ENCODE measurements at places on chromosomes 3 and 15.

DNA sequence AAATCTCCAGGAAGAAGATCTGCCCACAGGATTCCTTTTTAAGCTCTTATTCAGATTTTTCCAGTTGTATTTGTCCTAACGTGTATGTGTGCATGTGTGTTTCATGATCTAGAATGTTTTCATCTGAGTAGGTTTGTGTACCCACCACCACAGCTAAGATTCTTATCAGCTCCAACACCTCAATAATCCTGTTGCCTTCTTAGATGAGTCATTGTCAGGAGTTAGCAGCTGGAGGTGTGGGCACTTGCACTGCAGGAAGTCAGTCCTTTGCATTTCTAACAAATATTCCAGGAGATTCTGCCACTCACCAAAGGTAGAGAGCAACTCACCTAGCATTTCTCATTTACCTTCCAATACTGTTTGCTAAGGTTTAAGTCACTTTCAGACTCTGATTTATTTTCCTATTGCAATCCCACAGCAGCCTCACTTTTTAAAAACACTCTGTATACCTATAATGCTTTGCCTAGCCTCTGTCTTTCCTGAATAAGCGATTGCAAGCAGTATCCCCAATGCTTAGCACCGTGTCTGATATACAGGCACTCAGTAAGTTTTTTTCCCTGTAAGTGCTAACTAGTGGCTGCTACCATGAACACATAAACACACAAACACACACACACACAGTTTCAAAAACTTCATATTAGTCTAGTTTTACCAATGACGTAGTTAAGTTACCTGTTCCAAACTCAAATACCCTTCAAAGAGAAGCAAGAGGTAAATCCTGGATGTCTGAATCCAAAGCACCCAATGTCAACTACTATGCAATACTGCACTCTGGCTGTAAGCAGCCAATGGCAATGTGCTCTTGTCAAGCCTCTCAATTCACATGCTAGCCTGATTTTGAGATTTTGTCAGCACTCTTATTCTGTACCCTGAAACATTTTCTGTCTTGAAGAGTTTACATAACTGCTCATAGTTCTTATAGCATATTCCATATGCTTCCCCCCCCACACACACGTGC, 713.5 kb upstream of the LMCD1 start:
- no peak for DNase-seq

DNA sequence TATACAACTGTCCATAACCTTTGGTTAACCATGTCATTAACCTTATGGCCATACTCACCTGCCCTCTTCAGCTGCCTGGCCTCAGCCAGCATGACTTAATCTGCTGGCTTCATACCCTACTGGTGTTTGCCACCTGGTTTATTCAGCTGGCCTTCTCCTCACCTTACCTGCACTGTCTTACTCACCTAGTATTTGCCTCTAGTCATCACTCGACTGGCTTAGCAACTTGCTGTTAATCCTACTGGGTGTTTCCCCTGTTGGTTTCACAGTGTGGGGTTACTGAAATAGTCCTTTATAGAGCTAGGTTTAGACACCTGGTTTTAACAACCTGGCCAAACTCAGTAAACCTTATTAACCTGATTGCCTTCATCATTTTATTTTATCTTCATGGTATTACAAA, 96.4 kb downstream of the IL12A start:
- no peak for DNase-seq

GRCh38 chr15:33066584-33066983, 127.9 kb downstream of the FMN1 start:
- no peak for DNase-seq

DNA sequence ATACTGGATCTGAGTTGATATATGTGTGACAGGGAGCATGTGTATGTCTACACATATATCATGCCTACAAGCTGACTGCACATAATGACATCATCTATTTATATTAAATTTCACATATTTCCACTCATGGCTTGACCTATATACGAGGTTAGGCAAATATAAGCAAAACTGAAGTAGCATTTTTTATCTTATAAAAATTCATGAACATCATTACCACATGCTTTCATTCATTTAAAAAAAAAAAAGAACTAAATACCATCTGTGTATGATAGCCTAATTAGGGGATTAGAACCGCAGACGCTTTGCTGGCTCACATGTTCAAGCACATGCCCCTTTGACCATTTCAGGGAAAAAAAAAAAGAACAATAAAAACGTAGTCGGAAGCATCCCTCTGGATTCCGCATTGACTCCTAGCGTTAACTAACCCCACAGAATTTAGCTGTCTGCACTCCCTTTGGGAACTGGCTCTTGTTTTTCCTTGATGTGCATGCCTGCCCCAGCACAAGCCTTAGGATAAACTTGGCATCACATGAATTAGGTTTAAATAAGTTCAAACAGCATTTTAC, 888.4 kb downstream of the ROBO1 start:
- DNase-seq: no peak

GRCh38 chr3:146468671-146469149, 651 bp downstream of the PLSCR2 start:
- no peak for DNase-seq

DNA sequence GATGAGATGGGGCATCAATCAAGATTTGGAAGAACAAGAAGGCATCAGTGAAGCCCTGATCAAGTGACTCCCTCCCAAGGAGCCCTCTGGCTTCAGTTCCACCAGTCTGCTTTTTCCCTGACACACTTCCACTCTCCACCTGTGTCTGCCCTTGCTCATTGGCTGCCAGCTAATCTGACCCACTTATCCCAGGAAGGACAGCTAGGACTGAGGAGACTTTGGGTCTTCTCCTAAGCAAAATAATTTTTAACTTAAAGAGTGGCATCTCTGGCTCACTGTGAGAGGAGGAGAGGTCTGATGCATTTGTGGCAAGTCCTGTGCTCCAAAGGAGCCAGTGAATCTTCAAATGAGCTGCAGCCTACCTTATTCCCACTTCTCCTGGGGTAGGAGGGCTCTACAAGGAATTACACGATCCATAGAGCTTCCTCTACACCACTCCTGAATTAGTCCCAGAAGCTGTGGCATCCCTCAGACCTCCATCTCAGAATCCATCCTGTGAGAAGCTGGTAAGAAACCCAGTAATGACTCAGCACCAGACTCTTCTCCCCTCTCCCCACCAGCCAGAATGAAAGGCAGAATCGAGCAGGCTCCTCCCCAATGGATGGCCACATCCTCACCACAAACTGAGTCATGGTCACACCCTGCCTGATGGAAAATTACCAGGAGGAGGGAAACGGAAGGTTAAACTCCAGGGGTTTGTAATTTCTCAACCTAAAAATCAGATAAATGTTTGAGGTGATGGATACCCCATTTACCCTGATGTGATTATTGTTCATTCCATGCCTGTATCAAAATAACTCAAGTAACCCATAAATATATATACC, 6.3 kb upstream of the PKM start:
- DNase-seq: peak; percentile 87

DNA sequence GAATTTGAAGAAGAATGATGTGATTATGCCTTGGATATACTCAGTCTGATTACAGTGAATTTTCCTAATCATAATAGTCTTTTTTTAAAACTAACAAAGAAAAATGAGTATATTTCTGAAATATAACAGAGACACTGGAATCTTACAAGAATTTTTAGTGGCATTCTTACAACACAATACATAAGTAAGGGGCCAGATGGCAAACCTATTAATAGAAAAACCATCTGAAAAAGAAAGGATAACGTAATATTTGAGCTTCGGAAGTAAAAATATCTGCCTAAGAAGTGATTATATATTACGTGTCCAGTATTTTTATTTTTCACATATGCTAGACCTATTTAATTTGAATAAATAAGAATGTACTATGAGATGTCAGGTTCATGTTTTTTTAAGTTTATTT, 452.8 kb downstream of the NAALADL2 start:
- DNase-seq: no peak

GRCh38 chr3:171286580-171287249, 173.5 kb downstream of the TNIK start:
- no peak for DNase-seq

DNA sequence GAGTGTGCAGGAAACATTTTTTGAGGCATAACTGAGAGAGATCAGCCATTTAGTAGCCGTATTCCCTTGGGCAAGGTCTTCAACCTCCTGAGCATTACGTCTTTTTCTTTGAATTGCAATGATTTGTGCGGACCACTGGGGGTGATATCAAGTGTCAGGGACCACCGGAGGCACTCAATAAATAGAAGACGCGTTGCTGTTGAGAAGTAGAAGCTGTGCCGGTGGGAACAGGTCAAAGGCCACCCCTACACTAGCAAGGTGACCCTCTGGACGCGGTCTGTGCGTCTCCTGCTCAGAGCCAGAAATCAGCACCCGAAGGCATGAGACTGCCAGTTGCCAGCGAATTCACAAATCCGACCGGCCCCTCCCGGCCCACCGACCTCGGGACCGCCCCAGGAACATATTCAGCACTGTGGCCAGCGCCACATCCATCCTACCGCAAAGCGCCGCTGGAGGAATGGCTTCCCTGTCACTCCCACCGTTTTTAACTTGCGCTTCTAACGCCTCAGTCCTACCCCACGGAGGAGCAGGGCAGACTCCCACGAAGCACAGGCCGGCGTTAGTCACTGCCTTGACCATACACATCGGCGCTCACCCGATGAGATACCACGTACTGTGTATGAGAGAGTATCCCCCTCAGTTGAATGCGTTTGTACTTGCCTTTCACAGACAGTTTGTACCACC, 1.4 kb upstream of the GHSR start:
- no peak for DNase-seq

DNA sequence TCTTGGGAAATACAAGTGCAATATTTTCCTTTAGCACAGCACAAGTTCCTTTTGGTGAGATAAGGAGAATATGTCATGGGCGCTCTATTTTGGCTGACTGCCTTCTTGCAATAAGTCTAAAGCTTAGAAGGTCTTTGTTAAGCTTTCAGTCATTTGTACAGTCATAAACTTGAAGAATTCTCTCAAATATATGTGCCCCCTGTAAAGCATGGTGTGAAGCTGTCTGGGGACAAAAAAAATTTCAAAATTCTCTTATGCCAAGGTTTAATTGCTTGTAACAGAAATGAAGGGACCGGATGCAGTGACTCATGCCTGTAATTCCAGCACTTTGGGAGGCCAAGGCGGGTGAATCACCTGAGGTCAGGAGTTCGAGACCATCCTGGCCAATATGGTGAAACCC, 21.7 kb upstream of the ARID3B start:
- no peak for DNase-seq

GRCh38 chr3:60323651-60324050, 927.6 kb downstream of the FHIT start:
- DNase-seq: no peak

DNA sequence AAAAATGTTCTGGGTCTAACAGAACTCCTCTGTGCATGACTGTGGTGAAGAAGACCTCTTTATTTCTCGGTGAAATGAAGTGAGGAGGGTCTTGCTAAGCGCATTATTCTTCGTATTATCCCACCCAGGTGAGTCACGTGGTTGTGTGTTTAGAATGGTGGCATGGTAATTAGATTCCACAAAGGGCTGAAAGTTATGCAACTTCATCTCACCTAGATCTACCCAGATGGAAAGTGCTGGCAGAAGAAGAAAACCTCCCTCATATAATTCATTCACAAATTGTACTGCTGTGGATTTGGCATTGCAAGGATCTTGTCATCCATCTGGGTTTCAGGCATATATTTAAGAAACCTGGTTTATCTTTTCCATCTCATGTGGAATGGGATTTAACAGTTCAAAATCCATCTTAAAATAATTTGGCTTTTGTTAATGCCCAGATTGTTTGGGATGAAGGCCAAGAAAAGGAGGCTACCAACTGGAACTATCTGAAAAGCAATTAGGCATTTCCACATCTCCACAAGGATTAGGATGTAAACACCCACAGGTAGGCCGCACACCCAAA, 175.3 kb downstream of the PLCL2 start:
- no peak for DNase-seq

DNA sequence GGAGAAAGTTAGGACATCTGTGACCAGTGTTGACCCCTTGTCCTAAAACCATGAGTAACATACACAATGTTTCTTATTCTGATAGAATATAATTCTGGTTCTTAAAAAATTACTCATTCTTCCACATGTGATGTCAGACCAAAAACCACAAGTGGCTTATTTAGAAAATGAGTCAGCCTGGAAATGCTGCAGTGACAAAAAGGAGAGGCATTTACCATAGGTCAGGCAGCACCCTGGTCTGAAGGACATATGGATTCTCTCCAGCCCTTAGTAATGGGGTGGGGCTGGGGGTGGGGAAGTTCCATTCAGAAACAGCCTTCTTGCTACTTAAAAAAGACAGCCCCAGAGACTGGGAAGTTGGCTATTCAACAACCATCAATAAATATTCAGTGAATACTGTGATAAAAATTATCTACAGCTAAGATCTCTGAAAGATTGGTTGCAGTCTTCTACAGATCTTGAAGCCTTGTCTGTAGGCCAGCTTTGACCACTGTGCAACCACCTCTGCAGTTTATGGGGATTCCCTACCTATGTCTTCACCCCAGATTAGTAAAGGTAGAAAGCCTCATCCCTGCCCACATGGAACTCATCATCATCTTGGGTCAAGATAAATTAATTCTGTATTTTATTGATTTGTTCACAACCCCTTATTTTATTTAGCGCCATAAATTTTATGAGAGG, 34.9 kb upstream of the TIMP4 start:
- DNase-seq: peak; percentile 97

GRCh38 chr3:17964108-17964507, 221.7 kb upstream of the TBC1D5 start:
- no peak for DNase-seq

- DNase-seq: peak; percentile 61
Measured at GRCh38 chr15:60326824-60327654, 70.7 kb downstream of the ANXA2 start.

DNA sequence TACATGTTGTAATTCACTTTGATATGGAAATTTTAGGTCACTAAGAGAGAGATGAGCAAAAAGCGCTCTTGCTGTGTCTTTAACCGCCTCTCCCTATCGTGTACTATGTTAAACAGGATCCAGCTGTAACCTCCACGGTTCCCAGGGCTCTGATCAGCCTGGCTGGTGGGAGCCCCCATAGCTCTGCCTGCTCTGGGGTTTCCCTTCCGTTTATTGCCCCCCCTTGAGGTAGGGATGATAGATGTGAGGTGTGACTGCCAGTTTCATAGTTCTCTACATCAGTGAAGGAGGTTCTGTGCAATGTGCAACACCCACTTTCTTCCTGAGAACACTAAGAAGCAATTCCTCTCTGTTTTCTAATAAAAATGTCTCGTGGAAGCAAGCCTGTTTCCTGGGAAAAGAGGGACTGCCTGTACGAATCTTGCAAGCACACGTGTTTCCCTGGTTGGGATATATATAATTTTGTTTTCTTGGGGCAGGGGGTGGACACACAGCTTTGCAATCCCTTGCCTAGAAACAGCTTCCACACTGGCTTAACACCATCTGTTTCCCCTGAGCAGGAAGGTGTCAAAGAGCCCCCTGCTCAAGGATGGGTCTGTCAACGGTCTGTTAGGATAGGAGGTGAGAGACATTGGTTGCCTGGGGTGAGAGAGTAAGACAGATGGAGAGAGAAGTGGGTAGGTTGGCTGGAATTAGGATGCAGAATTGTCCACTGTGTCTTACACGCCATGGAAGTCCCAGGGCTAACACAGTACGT, 23.8 kb downstream of the CORO2B start:
- no peak for DNase-seq

GRCh38 chr3:120435621-120436020, 15.2 kb downstream of the FSTL1 start:
- DNase-seq: peak; percentile 86

- no peak for DNase-seq
Measured at GRCh38 chr3:178304758-178305467, 231.3 kb upstream of the KCNMB2 start.

- DNase-seq: no peak
Measured at GRCh38 chr15:61232266-61232665, 3.2 kb upstream of the RORA start.

GRCh38 chr3:5278666-5279065, 91.2 kb downstream of the EDEM1 start:
- no peak for DNase-seq

GRCh38 chr3:29577250-29577649, 296.4 kb downstream of the RBMS3 start:
- no peak for DNase-seq
